ENCODE measurements at places on chromosomes 7 and 10.

DNA sequence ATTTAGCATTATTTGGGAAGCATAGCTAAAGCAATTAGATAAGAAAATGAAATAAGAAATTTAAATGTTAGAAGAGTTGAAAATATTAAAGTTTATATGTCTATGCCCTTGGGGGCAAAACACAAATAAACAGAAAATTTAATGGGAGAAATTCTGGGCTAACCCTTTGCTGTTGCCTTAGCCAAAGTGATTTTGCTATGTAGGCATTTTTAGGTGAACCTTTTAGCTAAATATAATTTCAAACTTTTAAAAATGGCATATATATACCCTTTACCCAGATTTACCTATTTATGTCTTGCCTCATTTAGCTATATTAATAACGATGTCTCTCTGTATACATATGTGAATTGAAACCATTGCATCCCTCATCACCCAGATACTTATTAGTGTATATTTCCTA lies 20.1 kb downstream of the NFE2L3 start:
- no peak for DNase-seq

- no peak for DNase-seq
Observed at GRCh38 chr10:35225204-35225603, 98.6 kb downstream of the CREM start.

GRCh38 chr10:70791386-70792039 lies 6.3 kb upstream of the TBATA start:
- no peak for DNase-seq

- DNase-seq: no peak
Observed at GRCh38 chr7:159113056-159113455, 31.6 kb downstream of the VIPR2 start.

DNA sequence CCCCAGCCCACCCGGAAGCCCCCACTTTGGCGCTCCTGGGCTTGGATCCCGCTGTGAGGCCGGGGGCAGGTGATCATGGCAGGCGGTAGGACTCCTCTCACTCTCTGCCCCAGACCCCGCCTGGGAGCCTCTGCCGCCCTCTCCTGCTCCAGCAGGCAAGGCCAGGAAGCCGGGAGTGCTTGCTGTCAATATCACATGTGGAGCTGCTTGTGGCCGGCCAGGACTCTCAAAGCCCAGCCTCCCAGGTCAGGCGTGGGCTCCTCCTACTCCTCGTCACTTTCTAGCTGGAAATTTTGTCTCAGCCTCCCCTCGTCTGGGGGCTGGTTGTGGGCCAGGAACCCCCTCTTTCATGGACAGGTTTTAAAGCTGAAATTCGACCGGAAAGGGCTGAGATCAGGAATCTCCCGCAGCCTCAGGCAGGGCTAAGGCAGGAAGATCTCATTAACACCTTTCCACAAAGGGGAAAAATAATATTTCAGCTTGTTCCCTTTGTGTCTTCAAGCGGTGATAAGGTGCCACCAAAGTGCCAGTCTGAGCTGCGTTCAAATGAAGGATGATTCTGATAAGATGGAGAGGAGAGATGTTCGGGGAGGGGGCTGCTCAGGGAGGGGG lies 273.6 kb upstream of the PODXL start:
- DNase-seq: no peak

GRCh38 chr10:86596266-86596665 lies 58.1 kb upstream of the OPN4 start:
- no peak for DNase-seq

DNA sequence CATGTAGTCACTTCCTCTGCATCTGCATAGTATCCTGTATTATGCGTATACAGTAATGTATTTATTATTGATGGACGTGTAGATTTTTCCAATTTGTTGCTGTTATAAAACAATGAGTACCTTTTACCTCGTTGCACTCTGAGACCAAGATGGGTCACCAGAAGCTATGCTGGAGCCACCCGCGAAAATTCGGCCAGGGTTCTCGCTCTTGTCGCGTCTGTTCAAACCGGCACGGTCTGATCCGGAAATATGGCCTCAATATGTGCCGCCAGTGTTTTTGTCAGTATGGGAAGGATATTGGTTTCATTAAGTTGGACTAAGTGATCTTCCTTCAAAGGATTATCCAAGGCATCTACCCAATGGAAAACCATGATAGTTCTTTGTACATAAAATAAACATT lies 1.0 kb downstream of the PSMC2 start:
- no peak for DNase-seq

- no peak for DNase-seq
Observed at GRCh38 chr7:129376076-129376777, 58.0 kb upstream of the STRIP2 start.

DNA sequence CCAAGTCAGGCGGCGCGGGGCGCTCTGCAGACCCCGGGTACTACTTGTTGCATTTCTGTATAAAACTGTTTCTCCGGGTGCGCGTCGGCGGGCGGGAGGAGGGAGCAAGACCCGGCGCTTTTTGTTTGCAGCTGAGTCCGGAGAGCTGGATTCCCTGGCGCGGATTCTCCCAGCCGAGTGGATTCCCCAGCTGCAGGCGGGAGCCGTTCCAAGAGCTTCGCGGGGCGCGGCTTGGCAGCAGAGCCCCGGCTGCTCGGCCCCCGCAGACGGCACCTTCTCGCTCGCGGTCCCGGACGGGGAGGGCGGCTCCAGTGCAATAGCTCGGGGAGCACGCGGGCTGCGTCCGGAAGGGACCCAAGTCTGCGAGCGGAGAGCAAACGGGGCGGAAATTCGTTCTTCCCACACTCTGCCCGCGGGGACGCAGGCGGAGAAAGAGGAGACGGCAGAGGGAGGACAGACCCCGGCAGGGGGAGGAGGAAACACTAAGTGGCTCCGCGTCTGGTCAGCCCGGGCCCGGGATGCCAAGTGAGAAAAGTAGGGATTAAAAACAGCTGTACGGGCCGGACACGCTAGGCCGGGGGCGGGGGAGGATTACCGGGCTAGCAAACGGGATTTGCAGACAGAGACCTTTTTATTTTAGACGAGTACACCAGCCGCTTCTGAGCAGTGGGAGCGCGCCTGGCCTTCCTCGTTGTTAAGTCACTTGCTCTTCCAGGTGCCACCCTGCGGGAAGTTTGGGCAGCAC lies at the start of gene TRIL:
Gene TRIL (minus strand): TSS at position 96 of the 745 bp plus-strand sequence. CDS start 284 bp downstream, outside the sequence.
- no peak for DNase-seq

DNA sequence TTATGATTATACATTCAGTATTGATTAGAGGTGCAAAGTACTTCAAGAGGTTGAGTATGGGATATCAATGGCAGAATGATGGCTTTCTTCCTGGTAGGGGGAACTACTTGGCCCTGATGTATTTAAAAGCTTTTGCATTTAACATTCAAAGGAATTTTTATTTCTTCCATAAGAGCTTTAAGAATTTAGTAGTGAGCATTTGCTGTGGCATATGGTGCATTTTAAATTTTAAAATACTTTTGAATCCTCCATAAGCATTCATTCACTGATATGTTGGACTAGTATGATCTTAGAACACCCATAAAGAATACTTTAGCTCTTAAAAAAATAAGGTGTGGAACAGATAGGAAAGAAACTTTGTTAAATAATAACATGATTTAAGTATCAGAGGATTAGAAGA lies 191.9 kb upstream of the PPP1R3A start:
- no peak for DNase-seq

- no peak for DNase-seq
Observed at GRCh38 chr7:103640031-103640779, 194.2 kb upstream of the SLC26A5 start.

DNA sequence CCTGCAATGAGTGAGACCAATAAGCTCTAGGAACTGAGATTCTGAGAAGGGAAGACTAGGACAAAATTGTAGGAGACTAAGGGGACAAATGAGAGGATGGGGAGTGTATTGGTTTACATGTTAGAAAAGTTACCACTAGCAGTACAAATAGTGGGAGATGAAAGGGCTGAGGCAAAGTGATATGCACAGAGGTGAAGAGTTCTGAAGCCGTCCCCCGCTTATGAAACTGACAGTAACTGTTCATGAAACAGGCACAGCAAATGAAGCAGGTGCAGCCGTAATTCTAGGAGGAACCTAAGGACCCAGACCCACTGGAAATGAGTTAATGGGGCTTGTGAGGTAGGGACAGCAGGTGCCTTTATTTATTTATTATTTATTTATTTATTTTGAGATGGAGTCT lies 211.3 kb downstream of the PRKG1 start:
- DNase-seq: no peak

DNA sequence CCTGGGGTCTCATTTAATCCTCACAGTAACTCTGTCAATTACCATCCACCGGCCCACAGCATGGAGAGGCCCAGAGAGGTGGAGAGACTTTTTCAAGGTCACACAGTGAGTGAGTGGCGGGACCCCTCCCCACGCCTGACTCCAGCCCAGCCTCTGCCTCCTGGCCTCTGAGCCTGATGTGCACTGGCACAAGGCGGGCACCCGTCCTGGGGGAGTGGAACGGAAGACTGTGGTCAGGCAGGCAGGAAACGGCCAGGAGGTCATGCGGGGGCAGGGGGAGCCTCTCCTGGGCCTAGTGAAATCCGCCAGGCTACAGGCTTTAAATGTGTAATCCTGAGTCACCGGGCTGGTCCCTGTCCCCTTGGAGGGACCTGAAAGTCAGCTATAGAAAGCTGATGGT lies 32.2 kb downstream of the ZCCHC24 start:
- DNase-seq: no peak

- DNase-seq: peak; percentile 28
Observed at GRCh38 chr7:158394936-158395335, 192.7 kb downstream of the PTPRN2 start.

DNA sequence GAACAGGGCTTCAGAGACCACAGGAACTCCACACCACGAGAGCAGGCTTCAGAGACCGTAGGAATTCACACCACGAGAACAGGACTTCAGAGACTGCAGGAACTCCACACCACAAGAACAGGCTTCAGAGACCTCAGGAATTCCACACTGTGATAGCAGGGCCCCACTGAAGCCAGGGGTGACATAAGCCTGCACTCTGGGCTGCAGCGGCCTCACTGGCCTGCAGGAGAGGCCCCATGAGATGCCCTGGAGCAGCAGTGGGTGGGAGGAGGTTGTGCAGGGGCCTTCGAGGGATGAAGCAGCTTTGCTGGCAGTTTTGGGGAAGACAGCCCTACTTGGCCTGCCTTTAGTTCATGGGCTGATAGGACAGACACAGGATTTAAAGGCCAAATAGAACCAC lies 614.7 kb downstream of the PTPRN2 start:
- DNase-seq: no peak

GRCh38 chr10:1213252-1214070 lies 157.3 kb downstream of the WDR37 start:
- DNase-seq: no peak

DNA sequence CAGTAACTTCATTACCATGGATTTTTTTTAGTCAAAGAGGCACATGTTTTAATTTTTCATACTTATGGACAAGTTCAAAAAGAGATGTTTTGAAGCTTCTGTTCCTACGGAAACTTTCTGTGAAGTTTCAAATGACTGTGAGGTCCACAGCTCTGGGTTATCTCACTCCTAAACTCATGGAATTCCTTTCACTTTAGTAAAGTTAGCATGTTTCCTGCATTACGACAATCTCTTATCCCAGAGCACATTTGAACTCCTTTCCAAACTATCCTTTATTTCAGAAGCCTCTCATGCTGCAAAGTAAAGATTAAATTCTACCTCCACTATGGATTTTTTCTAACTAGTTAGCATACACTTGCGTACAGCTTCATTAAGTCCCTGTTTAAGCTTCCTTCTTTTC lies 15.3 kb upstream of the ADD3 start:
- DNase-seq: no peak

DNA sequence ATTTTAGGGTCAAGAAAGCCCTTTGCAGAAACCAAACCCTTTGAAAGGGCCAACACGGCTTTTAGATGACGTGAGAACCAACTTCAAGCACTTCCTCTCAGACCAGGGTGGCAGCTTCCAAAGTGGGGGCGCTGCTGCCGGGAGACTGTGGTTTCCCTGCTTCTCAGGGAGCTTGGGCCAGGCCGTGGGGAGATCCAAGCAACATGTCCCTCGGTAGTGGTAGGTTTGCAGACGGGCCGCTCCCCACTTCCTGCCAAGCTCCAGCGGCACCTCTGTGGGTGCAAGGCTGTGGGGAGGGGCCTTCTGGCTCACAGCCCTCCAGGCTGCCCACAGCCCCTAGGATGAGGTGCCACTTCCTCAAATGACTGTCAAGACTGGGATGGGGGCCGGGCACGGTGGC lies 132.4 kb downstream of the FAM53B start:
- DNase-seq: no peak

DNA sequence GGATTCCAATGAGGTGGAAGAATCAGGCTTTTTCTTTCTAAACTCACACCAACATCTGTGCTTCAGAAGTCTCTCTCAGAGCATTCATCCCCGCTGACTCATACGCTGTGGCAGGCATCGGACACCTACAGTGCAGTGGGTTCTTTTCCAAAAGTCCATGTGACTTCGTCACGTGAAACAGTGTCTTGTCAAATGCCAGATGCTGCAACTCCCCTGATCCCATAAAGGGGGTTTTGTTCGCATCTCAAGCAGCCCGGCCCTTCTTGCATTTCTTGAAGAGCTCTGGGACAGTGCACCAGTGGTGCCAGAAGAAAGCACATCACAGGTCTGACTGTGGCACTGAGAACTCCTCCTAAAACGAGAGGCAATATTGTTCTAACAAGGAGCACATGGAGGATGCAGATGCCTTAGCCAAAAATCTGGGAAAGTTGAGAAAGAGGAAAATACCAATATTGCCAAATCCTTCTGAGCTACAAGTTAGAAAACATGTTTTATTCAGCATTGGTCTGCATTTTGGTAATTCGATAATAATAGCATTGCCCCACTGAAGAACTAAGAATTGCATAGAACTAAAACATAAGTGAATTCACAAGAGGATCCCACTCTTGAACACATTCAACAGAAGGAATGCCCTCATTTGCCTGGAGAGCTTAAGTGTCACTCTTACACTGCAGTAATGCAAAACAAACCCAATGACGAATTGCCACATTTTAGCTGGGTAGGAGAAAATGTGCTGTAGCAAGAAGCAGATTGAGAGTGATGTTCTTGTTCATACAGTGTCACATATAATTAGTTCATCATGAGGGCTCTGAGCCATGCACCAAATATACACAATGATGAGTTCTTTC lies 204.4 kb downstream of the CXCL12 start:
- DNase-seq: no peak

GRCh38 chr7:73717025-73717807 lies 2.3 kb downstream of the STX1A start:
- no peak for DNase-seq

GRCh38 chr7:35530124-35531109 lies 164.5 kb downstream of the HERPUD2 start:
- DNase-seq: no peak

- DNase-seq: no peak
Observed at GRCh38 chr10:44809647-44810046, 101.5 kb upstream of the TMEM72 start.

DNA sequence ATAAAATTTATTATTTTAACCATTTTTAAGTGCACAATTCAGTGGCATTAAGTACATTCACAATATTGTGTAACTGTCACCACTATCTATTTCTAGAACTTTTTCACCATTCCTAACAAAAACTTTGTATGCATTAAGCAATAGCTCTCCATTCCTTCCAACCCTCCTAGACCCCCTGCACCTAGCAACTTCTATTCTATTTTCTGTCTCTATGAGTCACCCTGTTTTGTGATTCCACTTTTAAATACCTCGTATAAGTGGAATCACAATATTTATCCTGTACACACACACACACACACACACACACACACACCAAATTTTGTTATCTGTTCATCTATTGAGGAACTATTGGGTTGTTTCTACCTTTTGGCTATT lies 89.2 kb downstream of the ARID5B start:
- no peak for DNase-seq

Measured in stimulated activated CD4-positive, alpha-beta T cell treated with anti-CD3 and anti-CD28 coated beads, Interleukin-1b, Interleukin-23, amount 100 ng/mL, for 1 hour (primary cell).